ENCODE measurements at places on chromosomes 13 and 19.
A peak's percentile ranks its signal among the peaks of the same experiment; 100 is the strongest.

- DNase-seq = no peak
Measured at GRCh38 chr13:111598747-111599146, 278.3 kb downstream of the TEX29 start.

DNA sequence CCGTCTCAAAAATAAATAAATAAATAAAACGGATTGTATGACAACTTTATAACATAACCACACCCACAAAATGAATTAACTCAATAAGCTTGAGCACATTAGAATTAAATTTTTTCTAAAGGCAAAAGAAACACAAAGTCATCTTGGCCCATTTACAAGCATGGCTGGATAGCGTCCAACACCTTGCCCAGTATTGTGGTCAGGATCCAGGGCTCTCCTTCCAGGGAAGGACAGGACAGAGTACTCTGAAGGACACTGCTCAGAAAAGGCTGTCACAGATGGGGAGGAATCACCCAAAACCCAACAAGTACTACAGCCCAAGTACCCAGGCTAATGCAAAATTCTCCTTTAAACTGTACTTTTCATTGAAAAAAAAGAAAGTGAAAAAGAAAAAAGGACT lies 27.1 kb downstream of the SUGP2 start:
- no peak for DNase-seq

- DNase-seq = no peak
Measured at GRCh38 chr13:21686751-21687391, 16.0 kb downstream of the FGF9 start.

DNA sequence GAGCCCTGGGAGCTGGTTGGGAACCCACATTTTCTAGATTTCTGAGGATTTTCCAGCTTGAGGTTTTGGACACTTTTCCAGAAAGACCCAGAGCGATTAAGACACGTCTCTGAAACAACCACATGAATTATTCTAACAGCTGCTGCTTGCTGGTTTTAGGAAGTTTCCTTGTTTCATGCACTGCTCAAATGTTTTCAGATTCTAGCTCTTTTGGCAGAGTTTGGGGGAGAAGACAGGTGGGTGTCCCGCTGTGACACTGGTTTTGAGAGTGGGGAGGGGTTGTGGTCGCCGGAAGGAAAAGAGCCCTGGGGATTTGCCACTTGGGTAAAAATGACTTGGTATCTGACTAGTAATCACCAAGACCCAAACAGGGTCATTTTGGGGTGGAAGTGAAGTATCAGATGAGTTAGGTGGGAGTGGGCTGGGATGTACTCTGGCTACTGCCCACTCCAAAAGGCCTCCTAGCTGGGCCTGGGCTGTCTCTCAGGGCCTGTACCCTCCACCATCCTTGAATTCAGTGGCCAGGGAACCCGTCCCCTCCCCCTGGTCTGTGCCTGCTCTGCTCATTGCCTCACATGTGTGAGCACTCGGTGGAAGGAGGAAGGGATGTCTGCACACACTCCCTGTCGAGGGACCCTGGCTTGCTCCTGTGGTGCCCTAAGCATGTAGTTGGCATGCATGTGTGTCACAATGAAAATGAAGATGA lies 13.2 kb downstream of the GATAD2A start:
- DNase-seq = no peak

DNA sequence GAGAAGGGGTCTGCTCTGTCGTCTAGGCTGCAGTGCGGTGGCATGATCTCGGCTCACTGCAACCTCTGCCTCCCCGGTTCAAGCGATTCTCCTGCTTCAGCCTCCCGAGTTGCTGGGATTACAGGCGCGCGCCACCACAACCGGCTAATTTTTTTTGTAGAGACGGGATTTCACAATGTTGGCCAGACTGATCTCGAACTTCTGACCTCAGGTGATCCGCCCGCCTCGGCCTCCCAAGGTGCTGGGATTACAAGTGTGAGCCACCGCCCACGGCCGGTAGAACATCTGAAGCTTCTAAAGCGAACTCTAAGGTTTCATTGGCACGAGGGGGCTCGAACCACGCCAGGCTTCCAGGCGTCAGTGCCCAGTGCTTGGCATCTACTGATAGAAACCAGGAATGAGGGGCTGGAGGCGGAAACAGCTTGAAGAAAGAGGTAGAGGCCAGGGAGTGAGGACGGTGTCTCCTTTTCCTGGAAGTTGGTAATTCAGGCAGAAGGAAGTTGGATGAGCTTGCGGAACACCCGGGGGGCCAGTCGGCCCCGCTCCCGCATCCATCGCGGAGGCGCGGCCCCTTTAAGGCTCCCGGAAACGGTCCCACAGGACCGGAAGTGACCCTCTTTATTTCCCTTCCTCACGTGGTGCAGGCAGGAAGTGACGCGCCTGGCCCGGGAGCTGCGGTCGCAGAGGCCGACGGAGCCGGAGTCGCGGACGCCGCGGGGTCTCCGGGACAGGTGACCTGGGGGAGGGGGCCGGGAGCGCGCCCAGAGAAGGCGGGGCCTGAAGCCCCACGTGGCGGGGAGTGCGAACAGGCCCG lies at the start of gene CCDC9:
TSS of gene CCDC9 (plus strand) at position 647 of the 814 bp plus-strand sequence. CDS start 1,876 bp downstream, outside the sequence.
- peak; percentile 89 for DNase-seq

DNA sequence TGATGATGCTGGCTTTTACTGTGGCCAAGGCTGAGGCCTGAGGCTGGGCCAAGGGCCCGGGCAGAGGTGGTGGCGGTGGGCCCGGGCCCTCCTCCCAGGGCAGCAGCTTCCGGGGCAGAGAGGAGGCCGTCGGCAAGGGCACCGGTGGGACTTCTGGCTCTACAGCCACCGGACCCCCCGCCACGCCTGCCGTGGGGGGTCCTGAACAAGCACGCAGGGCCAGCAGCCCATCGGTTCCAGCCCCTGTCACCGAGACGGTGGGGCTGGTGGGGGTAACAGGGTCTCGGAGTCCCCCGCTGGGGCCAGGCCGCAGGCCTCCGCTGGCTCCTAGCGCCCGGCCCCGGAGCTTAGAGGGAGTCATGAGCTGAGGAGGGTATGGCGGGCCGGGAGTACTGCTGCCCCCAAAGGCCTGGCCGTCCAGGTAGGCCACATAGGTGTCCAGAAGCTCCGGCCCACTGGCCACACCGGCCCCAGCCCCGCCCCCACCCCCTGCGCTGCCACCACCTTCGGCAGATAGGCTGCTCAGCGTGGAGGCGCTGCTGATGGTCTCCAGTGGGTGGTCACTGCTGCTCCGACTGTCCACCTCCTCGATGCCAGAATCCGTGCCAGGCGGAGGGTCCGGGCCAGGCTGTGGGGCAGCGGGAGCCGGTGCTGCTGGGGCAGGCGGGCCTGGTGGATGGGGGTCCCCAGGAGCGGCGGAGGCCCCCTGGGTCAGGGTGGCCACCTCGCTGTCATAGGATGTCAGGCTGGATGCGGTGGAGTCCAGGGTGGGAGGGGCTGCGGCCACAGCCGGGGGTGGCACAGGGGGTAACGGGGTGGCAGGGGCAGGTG lies 17.3 kb downstream of the C19orf81 start:
- no peak for DNase-seq

DNA sequence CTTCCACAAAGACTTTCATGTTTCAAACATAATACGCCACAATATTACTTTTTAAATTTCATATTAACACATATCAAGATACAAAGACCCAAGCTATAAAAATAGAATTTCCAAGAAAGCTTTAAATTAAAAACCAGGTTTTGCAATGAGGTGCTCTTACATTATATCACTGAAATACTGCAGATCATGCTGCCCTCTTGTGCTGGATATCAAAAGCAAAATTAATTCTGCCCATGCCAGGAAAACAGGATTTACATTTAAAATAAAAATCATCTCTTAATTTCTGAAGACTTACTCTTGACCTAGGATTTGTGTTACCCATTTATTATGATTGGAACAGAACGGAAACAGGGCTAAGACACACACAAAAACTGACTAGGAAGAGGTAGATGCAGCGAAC lies 145.0 kb downstream of the ABCC4 start:
- DNase-seq = no peak

GRCh38 chr13:42041011-42041683 lies 7.3 kb upstream of the DGKH start:
- DNase-seq = no peak

DNA sequence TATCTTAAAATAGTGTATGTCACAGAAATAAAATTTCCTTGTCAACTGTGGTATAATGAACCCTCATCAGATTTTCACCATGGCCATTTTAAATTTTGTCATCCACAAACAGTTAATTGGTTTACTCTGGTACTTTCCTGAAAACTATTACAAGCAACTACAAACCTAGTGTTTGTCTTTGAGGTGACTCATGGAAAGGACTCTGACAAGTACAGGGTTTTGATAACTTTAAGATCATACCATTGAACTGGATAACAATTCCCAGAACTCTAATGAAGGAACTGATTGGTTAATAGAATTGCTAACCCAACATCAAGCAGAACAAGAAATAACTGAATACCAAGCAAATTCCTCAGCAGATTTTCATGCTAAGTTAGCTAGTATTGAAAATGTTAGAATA lies 237.7 kb upstream of the IPO5 start:
- DNase-seq = no peak

GRCh38 chr19:18279516-18280246 lies 1.7 kb downstream of the JUND start:
- DNase-seq = peak; percentile 92

- peak; percentile 62 for DNase-seq
Measured at GRCh38 chr19:10503002-10503789, at the start of gene KEAP1. Gene KEAP1, minus strand, starts transcription at chr19:10503356. Its CDS starts 3,323 bp downstream, at chr19:10500033.

GRCh38 chr13:94798738-94799137 lies 86.4 kb upstream of the SOX21 start:
- DNase-seq = no peak

DNA sequence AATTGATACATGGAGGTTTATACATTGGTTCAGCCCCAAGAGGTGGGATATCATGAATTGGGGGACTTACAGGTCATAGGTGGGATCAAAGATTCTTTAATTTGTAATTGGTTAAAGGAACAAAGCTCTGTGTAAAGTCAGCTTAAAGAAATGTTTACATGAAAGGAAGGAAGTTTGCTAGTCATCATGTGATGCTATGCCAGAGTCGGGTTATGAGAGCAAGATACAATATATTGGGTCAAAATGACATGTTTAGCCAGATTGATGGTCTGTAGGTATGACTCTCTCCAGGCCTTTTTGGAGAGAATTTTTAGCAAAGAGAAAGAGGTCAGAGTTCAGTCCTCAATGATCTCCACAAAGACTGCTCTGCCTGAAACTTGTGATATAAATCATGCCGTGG lies 5.3 kb upstream of the CYSLTR2 start:
- DNase-seq = no peak

GRCh38 chr13:50144246-50145160 lies 129.3 kb downstream of the KCNRG start:
- DNase-seq = no peak

GRCh38 chr19:51034704-51035103 lies at the start of gene KLK12:
Gene KLK12, minus strand, starts transcription at chr19:51035002. Its CDS starts 381 bp downstream, at chr19:51034621.
- DNase-seq = no peak

DNA sequence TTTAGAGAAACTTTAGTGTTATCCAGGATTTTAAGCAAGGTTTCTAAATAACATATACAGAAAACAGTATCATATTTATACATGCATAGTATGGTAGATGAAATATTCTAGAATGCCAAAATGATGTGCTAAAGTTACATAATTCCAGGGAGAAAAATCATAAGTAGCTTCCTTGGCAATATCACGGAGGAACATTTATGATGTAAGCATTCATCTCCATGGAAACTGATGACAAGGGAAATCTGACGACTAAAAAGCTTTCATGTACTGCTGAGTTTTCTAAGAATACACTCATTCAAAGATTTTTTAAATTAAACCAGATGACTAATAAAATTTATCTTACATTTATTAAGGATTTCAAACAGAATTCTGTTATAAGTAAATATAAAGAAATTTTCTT lies 4.7 kb downstream of the TEX30 start:
- DNase-seq = no peak

- DNase-seq = no peak
Measured at GRCh38 chr19:31969016-31969415, 376.4 kb upstream of the ZNF507 start.

GRCh38 chr19:7638802-7639465 lies 2.0 kb downstream of the STXBP2 start:
- DNase-seq = no peak

DNA sequence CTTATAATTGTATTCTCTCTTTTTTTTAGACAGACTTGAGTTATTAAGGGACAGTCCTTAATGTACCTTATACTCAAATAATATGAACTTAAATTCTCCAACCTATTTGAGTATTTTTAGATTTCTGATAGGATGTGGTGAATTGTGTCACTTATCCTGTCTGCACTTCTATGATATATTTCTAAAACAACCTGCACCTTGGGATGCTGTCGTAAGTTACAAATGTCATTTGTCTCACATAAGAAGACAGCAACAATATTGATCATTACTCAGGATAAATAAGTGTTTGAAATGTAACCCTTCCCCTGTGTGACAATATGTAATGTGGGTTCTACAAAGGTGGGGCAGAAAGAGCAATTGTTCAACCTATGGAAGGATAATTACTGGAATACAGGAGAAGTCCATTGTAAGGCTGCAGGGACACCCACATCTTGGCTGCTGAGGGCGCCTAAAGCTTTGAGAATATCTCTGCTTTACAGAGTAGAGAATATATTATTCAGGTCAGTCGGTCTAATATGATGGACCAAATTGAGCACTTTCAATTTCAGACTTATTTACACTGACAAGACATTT lies 236.9 kb upstream of the PRR20A start:
- no peak for DNase-seq

DNA sequence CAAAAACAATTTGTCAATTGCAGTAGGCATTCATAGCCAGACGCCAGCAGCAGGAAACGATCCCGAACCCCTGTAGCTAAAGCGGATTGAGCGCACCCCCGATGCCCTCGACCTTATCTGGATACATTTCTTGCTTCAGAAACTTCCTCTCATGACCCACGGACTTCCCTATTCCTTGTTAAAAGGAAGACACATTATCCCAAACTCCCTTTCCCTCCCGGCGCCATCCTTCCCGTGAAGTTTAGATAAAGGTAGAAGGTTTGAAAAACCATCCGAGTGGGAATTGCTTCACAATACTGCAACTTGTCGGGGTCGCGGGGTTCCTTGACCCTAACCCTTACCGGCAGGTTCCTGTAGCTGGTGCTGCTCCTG lies 977 bp downstream of the PCDH20 start:
- DNase-seq = no peak

GRCh38 chr13:93298713-93299112 lies 72.1 kb downstream of the GPC6 start:
- DNase-seq = no peak

DNA sequence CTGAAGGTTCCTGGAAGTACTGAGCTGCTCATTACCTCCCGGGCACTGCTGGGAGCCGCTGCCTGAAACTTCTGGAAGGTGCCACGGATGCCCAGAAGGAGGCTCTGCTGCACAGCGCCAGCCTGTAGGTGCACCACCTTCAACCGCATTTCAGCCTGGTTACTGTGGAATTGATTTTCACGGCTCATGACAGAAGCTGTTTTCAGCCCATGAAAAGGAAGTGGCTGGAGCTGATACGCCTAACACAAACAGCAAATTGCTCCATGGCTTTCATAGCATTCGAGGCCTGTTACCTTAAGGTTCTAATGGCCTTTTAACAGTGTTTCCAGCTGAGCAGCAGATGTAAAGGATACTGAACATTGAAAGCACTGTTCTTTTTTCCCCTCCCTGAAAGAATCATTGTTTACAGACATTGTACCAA lies 22.0 kb downstream of the GPC6 start:
- DNase-seq = no peak

GRCh38 chr13:50200569-50200968 lies 185.3 kb downstream of the KCNRG start:
- DNase-seq = no peak

All from hypothalamus (tissue), 51 donors.